Activated naive CD8-positive, alpha-beta T cell treated with anti-CD3 and anti-CD28 coated beads, Interleukin-2, amount 10 ng/mL, durations not matched to agents 7 days and 5 days (primary cell): ENCODE measurements at places on chromosomes 13 and 19. TPM values are rescaled to one million over a fixed set of nuclear protein-coding genes. Genes with fewer than 3 reads are reported as not detected.

Gene ZNF616
- total RNA-seq = 13.3 TPM

Gene SPATA13
- total RNA-seq = 78.7 TPM

Gene POGLUT2
- 8.8 TPM for total RNA-seq

Gene SPRY2
- total RNA-seq = 0.47 TPM

Gene TNFAIP8L1
- 18.9 TPM for total RNA-seq

Gene ZNF575
- total RNA-seq = 3.9 TPM

Gene PDCD2L
- 9.4 TPM for total RNA-seq

Gene KIR3DL3
- total RNA-seq = not detected

Gene IGFL2
- not detected for total RNA-seq

Gene AKAP11
- 30.6 TPM for total RNA-seq

Gene TYROBP
- total RNA-seq = 11.2 TPM

Gene PSG7
- total RNA-seq = not detected

Gene ZNF829
- 9.0 TPM for total RNA-seq

Gene ADGRE3
- total RNA-seq = not detected

Gene CNN1
- total RNA-seq = not detected

Gene LILRA2
- 0.65 TPM for total RNA-seq

Gene KRTDAP
- total RNA-seq = not detected

Gene ZNF865
- 18.6 TPM for total RNA-seq

Gene STAP2
- total RNA-seq = 8.8 TPM

Gene NFIX
- 2.5 TPM for total RNA-seq

Gene TRAPPC2B
- 13.2 TPM for total RNA-seq

Gene FGF22
- 1.1 TPM for total RNA-seq

Gene ZNF331
- total RNA-seq = 29.8 TPM

Gene TGFB1
- 179 TPM for total RNA-seq

Gene TEX26
- total RNA-seq = not detected

Gene DNAJC15
- total RNA-seq = 12.5 TPM

Gene WASF3
- total RNA-seq = not detected

Gene ZNF835
- total RNA-seq = 6.5 TPM

Gene ZNF534
- not detected for total RNA-seq

Gene FBN3
- 0.03 TPM for total RNA-seq

Gene SIGLEC12
- 3.7 TPM for total RNA-seq

Gene IGLON5
- 0.11 TPM for total RNA-seq

Gene KLHL1
- total RNA-seq = not detected

Gene STX10
- total RNA-seq = 69.9 TPM

Gene SIGLECL1
- total RNA-seq = not detected

Gene S1PR2
- 6.4 TPM for total RNA-seq

Gene ZNF579
- 10.1 TPM for total RNA-seq

Gene CCDC194
- 5.4 TPM for total RNA-seq

Gene SLC15A1
- not detected for total RNA-seq

Gene LYPD5
- 2.0 TPM for total RNA-seq

Gene ZNF547
- 6.7 TPM for total RNA-seq

Gene LRRC4B
- total RNA-seq = not detected

Gene GIPC3
- 1.5 TPM for total RNA-seq

Gene KCTD12
- total RNA-seq = 6.1 TPM

Gene ZNF20
- 5.9 TPM for total RNA-seq

Gene ZNF700
- total RNA-seq = 24.7 TPM

Gene ASF1B
- total RNA-seq = 75.3 TPM

Gene PSG11
- total RNA-seq = not detected

Gene MATK
- total RNA-seq = 31.8 TPM

Gene RGCC
- total RNA-seq = 38.7 TPM

Gene SPPL2B
- total RNA-seq = 90.6 TPM

Gene CERS4
- total RNA-seq = 32.8 TPM
